ENCODE measurements at places on chromosomes 11 and 22.
A peak's percentile ranks its signal among the peaks of the same experiment; 100 is the strongest.

GRCh38 chr22:43824724-43825420 lies 12.8 kb upstream of the EFCAB6 start:
- DNase-seq, result no peak

- DNase-seq, result no peak
Observed at GRCh38 chr11:63866211-63866610, 27.3 kb downstream of the MARK2 start.

GRCh38 chr11:115222218-115222862 lies 281.9 kb downstream of the CADM1 start:
- DNase-seq, result peak; percentile 61

- DNase-seq, result no peak
Observed at GRCh38 chr22:40251106-40251505, 73.4 kb downstream of the TNRC6B start.

DNA sequence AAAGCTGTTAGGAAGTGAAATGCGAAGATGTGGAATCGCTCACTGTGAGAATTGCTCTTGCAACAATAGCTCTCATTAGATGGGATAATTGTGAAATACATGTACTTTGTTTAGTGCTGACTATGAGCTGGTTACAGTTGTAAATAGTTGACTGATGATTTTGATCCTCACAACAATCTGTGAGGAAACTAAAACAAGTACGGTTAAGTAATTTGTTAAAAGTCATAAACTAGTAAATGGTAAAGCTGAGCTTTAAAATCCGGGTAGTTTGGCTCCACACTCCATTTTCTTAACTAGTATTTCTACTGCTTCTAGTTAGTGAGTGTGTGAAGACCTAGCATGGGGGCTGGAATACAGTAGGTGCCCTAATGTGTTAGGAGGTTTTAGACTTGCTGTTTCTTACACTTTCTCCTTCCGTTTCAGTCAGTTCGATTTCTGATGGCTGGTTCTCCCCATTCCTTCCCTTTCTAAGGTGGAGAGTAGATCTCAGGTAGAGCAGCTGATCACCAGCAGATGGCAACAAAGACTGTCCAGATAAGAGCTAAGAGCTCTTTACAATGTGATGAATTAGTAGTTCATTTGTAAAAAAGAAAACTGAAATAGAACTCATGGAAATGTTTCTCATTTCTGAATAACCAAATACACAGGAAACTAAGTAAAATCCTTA lies 16.3 kb upstream of the CYP2R1 start:
- DNase-seq, result no peak

GRCh38 chr11:67027483-67027930 lies 4.6 kb downstream of the SYT12 start:
- no peak for DNase-seq

- no peak for DNase-seq
Observed at GRCh38 chr11:36328966-36329673, 33.0 kb downstream of the PRR5L start.

DNA sequence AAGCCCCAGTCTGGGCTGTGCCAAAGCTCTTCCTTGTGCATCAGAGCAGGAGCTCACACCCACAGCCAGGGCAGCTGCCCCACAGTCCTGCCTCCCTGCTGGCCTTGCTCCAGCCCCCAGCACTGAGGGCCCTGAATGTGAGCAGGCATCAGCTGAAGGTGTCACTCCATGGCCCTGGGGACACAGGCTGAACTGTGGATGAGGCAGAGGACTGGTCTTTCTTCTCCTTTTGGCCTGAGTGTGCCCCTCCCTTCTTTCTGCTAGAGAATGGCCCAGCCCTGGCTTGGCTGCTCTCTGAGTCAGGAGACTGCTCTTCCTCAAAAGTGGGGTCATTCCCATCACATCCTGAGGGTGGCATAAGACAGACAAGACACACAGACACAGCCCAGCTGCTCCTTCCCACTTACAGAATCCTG lies 16.2 kb downstream of the OTOG start:
- no peak for DNase-seq

DNA sequence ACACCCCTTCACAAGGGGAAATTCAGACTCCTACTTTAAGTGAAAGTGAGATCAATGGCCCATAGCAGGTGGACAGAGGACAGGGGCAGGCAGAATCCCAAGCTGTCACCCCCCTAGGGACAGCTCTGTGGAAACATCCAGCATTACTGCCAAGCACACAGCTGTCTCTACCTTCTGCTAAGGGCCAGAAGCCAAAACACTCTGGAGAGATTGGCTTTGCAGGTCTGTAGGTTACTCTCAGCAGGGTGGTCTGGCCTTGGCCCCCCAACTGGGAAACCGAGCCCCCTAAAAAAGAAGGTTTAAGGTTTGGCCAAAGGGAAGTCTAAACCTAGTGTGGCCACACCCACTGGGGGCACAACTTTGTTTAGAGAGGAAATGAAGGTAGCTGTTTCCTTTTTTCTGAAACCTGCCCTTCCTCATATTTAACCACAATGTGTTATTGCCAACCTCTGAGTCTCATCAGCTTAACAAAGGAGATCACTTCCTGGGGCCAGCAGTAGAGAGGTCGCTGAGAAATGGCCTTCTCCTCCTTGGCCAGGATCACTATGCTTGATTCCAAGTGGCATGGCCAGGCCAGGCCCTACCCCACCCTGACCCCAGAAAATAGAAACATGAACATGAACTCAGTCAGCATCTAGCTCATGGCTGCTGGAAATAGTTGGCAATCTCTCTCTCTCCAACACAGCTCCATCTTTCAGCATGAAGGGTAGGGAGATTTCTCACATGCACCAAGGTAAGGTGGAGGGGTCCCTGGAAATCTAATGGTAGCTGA lies 25.9 kb upstream of the SCARF2 start:
- DNase-seq, result no peak

DNA sequence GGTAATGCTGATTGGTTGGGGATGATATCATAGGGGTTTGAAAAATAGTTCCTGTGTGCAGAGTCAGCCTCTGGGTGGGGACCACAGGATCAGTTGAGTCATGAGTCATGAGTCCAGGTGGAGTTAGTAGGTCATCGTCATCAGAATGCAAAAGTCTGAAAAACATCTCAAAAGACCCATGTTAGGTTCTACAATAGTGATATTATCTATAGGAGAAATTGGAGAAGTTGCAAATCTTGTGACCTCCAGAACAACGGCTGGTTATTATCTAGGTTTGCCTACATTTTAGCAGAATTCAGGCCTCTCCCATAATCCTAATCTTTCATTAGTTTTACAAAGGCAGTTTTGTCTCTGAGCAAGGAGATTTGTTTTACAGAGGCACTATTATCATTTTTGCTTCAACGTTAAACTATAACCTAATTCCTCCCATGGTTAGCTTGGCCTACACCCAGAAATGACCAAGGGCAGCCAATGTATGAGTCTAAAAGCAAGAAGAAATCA lies 38.9 kb downstream of the MS4A2 start:
- DNase-seq, result no peak
